NCI-H2081 (cell line): ENCODE measurements at places on chromosomes 5 and 9.
A peak's percentile ranks its signal among the peaks of the same experiment; 100 is the strongest.

DNA sequence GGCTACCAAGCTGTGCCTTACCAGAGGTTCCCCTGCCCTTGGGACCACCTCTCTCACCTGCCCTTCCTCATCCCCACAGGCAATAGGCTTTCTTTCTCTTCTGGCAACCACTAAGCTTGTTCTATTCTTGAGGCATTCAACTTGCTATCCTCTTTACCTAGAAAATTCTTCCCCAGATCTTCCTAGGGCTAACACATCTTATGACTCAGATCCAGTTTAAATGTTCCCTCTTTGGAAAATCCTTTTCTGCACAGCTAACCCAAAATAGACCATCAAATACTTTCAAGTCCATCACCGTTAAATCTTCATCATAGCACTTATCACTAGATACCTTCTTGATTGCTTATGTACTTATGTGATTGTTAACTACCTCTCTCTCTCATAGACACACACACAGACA is 93.7 kb downstream of the ENC1 start:
- no peak for DNase-seq

DNA sequence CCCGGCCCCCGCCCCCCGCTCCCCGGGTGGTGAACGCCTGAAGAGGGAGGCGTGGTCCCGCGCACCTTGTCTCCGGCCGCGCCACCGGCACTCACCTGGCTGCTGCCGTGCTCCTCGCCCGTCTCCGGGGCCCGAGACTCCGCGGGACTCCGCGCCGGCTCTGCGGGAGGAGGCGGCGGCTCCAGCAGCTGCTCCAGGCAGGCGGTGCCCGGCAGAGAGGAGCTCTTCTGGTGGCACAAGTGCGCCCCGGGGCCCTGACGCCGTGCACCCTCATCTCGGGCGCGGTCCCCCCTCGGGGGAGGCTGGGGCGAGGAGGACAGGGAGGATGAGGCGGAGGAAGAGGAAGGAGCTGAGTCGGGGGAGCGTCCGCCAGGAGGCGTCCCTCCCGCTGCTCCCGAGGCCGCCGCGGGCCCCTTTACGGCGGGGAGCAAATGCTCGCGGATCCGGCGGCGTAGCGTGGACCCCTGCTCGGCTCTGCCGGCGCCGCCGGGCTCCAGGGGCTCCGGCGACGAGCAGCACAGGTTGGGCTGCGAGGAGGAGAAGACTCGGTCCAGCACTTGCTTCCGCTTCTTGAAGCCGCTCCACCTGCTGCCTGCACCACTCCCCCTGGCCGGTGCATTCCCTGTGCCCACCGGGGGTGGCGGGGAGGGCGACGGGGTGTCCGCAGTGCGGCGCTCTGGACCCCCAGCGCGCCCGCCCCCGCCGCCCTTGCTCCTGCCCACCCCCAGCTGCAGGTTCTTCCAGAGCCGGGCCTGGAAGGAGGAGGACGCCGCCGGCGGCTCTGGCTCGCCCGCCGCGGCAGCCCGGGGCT is 928 bp downstream of the MCTP1 start:
- peak; percentile 20 for DNase-seq

GRCh38 chr5:135739383-135739981 is 95.0 kb upstream of the SLC25A48 start:
- DNase-seq: no peak

DNA sequence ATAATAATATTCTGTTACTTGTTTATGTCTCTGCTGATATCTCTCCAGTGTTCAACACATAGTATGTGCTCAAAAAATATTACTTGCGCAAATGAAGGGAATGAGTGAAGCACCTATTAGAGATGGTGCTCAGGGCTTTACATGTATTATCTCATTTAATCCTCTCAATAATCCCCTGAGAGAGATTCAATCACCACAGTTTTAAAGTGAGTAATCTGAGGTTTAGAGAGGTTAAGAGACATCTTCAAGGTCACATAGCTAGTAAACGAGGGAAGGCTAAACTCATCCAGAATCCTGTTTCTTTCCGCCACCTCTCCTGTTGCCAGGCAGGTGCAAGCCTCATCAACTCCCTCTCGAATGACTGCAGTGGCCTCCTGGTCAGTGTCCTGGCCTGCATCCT is 82.0 kb downstream of the UGCG start:
- DNase-seq: no peak

- no peak for DNase-seq
Observed at GRCh38 chr9:4425319-4426045, 64.8 kb upstream of the SLC1A1 start.

GRCh38 chr5:65946198-65946745 is 19.9 kb downstream of the ERBIN start:
- no peak for DNase-seq

DNA sequence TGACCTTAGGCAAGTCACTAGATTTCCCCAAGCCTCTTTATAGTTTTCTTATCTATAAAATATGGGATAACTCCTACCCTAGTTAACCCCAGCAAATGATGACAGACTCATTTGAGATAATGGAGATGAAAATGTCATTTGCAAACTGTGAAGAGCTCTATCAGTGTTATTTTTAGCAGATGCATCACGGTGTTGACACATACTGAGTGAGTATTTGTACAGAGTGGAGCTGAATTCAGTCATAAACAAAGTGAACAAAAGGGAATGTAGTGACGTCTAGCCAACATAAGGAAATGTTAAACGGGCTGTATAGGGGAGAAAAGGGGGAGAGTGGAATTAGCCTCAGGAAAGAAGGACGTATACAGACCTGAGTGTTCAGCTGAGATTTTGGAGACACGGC is 75.9 kb downstream of the NMUR2 start:
- no peak for DNase-seq

- DNase-seq: no peak
Observed at GRCh38 chr5:107485184-107485583, 185.6 kb downstream of the EFNA5 start.

DNA sequence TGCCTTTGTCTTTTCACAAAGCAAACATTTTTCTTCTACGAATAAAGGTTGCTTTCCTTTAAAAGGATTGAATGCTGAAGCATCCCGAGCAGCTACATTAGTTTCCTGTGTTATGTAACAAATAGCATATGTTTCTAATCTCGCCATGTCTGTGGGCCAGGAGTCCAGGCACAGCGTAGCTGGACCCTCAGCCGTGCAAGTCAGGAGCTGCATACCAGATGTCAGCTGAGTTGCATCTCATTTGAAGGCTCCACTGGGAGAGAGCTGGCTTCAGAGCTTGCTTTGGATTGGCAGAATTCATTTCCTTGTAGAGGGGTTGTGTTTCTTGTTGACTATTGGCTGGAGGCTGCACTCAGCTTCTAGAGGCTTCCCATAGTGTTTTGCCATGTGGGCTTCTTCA is 16.0 kb upstream of the GOLPH3 start:
- no peak for DNase-seq

DNA sequence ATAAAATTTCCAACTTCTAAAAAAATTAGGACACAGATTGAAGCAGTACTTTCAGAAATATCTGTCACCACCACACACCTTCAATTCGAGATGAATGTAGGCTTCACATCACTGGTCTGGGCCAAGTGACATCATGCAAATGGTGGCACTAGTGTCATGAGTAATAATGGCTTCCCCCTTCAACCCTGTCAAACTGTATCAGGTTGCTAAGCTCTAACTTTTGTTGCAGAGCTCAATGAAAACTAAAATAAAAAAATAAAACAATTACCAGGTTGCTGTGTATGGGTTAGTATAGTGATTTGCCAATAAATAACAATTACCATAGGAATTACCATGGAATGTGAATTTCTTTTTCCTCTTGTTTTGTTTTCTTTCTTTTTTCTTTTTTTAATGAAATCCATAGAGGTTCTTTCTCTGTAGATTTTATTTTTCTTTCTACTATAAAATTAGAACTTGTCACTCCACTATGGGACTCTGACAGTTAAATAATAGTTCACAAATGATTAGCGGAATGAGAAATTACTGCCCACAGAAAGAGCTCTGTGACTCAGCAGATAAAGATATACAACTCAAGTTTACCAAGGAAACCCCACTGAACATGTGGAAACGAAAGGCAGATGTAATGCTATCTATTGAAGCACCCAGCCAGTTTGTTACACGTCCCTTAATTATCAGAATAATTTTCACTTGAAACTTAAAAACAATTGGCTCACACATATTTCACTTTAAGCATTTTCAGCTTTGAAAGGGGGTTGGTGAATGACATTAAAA is 783.8 kb upstream of the WWC1 start:
- no peak for DNase-seq

GRCh38 chr5:10246761-10247160 is 2.9 kb downstream of the ATPSCKMT start:
- peak; percentile 66 for DNase-seq

- DNase-seq: peak; percentile 29
Observed at GRCh38 chr5:43231977-43232376, 40.0 kb downstream of the NIM1K start.

DNA sequence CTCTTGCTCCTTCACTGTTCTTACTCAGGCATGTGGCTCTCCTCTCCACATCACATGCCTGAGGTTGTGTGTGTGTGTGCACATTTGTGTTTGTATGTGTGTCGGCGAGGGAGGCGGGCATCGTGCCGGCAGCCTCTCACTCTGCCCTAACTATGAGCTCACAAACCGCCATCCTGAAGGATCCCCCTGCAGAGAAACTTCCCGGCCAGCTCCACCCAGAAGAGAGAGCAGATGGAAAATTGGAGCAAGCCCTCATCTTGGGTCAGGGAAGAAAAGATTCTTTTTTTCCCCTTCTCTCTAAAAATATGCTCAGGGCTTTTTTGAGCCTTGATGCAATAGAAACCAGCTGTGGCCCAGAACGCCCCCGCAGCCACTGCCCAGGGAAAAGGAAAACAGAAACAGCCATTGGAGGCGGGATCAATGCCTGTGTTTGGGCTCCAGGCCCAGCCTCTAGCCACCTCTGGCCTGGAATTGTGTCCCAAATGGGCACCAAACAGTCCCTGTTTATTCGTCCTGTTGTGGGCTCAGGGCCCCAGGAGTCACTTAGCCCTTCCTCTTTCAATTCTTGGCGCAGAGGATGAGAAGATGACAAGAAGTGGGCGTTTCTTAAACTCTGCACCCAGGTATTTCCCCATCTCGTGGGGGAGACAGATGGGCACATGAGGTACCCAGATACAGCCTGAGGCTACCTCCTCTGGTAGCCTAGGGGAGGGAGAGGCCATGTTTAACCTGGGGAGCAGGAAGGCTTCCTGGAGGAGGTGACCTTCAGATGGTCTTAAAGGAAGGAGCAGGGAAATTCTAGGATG is 151.5 kb downstream of the RGS3 start:
- DNase-seq: no peak

DNA sequence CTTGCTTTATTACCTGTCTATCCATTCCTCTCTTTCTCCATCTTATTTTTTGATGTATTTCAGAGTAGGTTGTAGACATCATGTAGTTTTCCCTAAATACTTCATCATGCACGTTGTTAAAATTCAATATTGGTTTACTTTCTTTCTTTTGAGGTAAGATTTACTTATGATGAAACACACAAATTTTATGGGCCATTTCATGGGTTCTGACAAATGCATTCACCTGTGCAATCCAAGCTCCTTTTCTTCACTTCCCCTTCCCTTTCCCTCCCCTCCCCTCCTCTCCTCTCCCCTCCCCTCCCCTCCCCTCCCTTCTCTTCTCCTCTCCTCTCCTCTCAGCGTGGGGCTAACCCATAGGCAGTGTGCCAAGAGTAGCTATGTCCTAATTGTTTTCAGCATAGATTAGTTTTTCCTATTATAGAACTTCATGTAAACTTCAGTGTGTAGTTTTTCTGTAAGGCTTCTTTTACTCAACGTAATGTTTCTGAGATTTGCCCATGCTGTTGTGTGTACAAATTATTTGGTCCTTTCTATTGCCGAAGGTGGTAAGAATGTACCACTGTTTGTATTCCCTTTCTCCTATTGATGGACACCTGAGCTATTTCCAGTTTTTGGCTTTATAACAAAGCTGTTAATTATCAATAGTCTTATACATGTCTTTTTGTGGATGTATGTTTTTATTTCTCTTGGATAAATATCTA is 92.9 kb upstream of the CLINT1 start:
- peak; percentile 47 for DNase-seq

GRCh38 chr5:149808264-149808982 is 78.3 kb downstream of the PPARGC1B start:
- DNase-seq: no peak

GRCh38 chr9:112074250-112075008 is 100.7 kb downstream of the SUSD1 start:
- peak; percentile 53 for DNase-seq

DNA sequence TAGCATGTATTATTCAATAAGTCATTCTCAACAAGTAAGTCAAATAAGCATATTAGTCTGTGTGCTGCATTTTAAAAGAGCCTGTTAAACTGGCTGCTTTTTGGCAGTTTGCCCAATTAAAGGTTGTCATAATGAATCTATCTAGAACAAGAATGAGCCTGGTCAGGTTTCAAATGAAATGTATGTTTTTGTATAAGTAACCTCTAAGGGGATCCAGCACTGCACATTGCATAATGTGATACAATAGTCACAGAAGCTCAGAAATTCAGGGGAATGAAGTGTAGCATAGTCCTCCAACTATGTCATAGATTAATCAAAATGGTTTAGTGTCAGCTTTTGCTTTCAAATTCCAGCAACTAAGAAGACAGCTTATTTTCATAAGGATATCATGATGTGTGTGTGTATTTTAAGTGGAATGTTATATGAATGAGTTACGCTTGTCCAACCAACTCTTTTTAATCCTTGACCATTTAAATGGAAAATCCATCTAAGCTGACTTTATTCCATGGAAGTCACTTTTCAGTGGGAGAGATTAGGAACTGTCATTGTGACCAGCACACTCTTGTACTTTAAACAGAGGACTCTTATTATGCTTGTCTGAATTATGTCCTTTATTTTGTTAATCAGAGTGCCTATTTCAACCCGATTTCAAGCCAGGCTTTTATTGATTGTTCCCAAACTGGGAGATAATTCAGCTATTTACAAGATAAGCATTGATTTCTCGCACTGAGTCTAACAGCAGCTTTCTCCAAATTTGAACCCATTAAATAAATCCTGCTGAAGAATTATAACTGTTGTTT is 283.9 kb upstream of the ADAMTSL1 start:
- DNase-seq: peak; percentile 9

DNA sequence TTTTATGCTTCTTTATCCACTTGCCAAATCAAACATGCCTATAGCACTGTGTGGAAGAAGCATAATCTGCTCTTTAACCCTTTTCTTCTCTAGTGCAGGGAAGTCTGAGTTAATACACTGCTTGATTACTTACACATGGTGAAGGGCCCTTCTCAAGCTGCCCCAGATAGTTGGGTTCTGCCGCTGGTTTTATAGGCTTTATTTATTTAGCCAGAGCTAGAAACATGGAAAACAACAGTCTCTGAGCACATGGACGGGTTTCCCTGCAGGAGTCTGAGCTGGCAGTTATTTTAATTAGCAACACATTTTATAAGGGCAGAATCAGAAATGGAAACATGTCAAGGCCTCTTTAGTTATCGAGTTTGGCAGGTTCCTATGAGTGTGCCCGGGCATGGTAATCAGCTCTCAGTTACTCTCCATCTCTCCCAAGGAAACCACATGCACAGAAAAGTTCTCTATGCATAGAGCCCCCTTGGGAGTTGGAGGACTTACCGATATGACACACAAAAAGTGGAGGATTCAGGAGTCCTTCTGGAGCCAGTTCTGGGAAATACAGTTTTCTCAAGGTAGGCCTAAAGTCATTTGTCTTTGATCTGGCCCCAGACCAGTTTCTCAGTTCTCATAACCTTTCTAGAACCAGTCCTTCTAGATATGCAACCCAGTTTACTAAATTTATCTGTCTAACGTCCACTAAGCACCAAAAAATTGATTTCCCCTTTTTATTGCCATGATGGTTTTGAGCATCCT is 564.8 kb downstream of the ACTL7B start:
- DNase-seq: no peak

GRCh38 chr5:96483878-96484277 is 50.8 kb upstream of the PCSK1 start:
- DNase-seq: no peak

GRCh38 chr5:138177941-138178515 is 402 bp downstream of the BRD8 start:
- no peak for DNase-seq

- no peak for DNase-seq
Observed at GRCh38 chr9:20551835-20552234, 70.5 kb downstream of the MLLT3 start.
